ENCODE measurements at places on chromosomes 5 and 9. TPM values are rescaled to one million over a fixed set of nuclear protein-coding genes. Genes with fewer than 3 reads are reported as not detected.

DNA sequence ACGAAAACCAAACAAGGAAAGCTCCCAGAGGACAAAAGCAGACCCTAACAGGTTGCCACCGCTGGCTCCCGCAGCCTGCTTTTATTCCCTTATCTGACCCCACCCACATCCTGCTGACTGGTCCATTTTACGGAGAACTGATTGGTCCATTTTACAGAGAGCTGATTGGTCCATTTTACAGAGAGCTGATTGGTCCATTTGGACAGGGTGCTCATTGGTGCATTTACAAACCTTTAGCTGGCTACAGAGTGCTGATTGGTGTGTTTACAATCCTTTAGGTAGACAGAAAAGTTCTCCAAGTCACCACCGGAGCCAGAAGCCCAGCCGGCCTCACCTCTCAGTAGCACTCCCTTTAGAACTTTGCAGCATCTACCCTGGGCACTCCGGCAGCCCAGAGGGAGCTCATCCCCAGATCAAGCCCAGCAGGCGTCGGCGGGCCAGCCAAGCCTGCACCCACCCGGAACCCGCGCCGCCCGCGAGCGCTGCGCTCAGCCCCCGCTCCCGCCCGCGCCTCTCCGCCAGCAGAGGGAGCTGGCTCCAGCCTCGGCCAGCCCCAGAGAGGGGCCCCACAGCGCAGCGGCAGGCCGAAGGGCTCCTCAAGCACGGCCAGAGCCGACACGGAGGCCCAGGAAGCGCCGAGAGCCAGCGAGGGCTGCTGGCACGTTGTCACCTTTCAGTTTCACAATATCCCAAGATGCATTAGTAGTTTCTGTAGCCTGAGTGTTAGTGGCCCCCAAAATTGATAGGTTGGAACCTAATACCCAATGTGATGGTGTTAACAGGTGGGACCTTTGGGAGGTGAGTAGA is 35.3 kb upstream of the CLPTM1L start:
- peak; percentile 90 for DNase-seq

DNA sequence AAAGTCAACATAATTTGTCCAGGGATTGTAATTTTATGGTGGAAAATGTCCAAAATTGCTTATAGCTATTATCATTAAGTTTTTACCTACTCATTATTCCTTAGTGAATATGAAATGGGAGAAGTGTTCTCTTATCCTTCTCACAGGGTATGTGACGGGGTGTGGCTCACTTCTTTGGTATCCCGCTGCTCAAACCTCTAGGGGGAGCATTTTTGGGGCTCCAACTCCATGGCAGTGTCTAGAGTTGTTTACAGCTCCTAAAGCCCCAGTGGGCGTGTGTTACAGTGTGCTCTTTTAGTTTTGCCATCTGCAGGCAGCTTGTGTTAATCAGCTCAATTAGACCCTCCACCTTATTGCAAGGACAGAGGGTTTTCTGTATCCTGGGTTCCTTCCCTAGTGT is 89.4 kb downstream of the CDKN2A start:
- DNase-seq, result no peak

GRCh38 chr5:156922207-156922792 is 40.7 kb downstream of the TIMD4 start:
- DNase-seq, result no peak

DNA sequence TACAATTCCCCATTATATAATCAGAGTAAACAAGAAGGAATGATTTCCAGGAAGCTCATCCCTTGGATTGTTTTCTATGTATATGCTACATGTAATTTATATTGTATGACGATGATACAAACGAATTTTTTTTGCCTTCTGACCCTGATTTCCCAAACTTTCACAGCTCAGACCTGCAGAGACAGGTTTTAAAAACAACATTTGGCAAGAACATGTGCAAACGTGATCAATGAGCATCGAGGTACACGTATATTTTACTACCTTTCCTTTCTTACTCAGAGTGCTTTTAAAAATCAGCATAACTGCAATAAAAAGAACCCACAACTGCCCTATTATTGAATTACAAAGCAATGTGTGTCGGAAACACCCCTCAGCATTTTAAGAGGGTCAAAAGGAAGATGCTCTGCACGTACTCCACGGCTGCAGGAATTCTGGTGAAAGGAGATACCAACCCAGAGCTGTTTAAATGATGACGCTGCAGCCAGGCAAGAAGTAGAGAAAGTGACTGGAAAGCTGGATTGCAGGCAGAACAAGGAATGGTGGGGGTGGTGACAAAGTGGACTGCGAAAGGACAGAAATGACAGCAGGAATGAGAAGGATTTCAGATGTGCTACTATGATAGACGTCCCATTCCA is 533.5 kb downstream of the RAB3C start:
- DNase-seq, result no peak

DNA sequence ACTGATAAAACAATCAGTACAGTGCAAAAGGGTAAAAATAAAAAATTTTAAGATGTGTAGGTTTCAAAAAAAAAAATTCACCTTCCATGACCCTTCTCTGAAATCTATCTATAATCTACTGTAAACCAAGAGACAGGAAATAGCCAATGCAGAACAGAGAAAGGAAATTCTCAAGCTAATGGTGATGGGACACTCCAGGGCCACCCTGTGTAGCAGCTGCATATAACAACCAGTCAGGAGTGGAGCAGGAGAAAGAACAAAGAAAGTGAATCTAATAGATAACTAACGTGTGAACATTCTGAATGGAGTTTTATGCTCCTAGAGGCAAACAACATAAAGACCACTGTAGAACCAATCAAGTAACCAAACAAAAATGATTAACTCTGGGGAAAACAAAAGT is 16.6 kb downstream of the SPTLC1 start:
- no peak for DNase-seq

GRCh38 chr5:154371687-154372086 is 74.1 kb upstream of the SAP30L start:
- no peak for DNase-seq

- no peak for DNase-seq
Observed at GRCh38 chr9:70495514-70495913, 81.1 kb upstream of the KLF9 start.

- DNase-seq, result no peak
Observed at GRCh38 chr5:115084246-115084793, 85.4 kb downstream of the TRIM36 start.

- no peak for DNase-seq
Observed at GRCh38 chr5:32058101-32058500, 116.0 kb downstream of the GOLPH3 start.

DNA sequence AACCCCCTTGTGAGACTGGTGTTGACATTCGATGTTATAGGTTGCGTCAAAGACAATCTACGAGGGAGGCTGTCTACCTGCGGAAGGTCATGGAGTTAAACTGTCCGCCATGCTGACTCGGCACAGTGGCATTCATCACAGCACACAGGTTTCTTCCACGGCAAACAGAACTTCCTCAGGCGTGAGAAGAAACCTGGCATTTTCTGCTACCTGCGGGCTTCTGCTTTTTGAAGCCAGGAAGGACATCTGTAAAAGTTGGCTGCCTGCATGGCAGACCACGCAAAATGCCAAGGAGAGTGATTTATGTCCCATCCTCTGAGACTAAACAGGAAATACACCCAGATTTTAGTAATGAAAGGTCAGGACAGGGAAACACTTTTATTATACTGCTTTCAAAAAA is 809.8 kb upstream of the NUDT12 start:
- DNase-seq, result no peak

- no peak for DNase-seq
Observed at GRCh38 chr5:98763001-98763630, 10.3 kb upstream of the RGMB start.

GRCh38 chr5:108036482-108036881 is 345.4 kb downstream of the FBXL17 start:
- no peak for DNase-seq

The PCDHGC3 gene
- 110 TPM for polyA plus RNA-seq

The GFPT2 gene
- 6.9 TPM for polyA plus RNA-seq

The RXFP3 gene
- polyA plus RNA-seq, result 0.10 TPM

The ZBTB5 gene
- 27.5 TPM for polyA plus RNA-seq

The OR1L1 gene
- polyA plus RNA-seq, result not detected

The TAS2R1 gene
- polyA plus RNA-seq, result not detected

The QRFP gene
- 0.70 TPM for polyA plus RNA-seq

The ADAMTS12 gene
- polyA plus RNA-seq, result 59.1 TPM

The ECSCR gene
- 72.6 TPM for polyA plus RNA-seq

The PCDHA1 gene
- 0.14 TPM for polyA plus RNA-seq

The EIF4E1B gene
- not detected for polyA plus RNA-seq

The SLC6A3 gene
- polyA plus RNA-seq, result 1.3 TPM

The PCDHB9 gene
- polyA plus RNA-seq, result 5.1 TPM
